Stimulated activated CD8-positive, alpha-beta memory T cell treated with anti-CD3 and anti-CD28 coated beads, Interleukin-2, amount 100 ng/mL, for 1 hour (primary cell): ENCODE measurements at places on chromosomes 4 and X.

DNA sequence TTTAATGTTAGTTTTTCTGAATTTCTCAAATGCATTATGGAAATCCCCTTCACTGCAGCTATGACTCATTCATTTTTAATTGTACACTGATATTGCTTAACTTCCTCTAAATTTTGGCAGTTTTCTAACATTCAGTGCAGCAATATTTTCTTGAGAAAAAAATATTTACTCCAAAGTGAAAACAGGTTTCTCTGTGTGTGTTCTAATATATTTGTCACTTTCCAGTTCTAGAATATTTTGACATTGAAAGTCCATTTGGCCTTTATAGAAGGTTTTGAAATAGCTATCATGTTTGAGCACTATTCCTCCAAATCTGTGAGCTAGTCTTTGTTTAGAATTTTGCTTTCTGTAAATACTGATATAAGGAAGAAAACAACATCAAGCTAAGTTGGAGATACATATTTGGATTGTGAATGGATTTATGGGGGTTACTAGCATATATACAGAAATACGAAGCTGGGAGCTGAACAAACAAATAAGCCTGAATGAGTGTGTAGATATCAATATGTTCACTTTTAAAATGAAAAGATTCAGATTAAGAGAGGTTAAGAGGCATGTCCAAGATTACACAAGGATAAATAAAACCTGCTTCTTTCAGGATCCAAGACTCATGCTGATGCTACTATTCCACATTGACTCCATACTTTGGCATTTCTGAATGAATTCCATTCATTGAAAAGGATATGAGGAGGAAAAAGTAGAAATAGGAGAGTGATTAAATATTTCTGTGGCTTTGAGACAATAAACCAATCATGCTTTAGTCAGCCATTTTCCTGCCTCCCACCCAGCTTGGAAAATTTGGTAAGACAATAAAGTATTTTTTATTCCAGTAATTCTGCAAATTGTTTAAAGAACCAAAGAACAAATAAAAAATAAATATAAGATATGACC lies 57.3 kb upstream of the SLIT2 start:
- no peak for DNase-seq

- DNase-seq, result no peak
Observed at GRCh38 chr4:101102114-101102742, 245.1 kb downstream of the PPP3CA start.

GRCh38 chr4:132513491-132513890 lies 635.6 kb upstream of the PCDH10 start:
- DNase-seq, result no peak

DNA sequence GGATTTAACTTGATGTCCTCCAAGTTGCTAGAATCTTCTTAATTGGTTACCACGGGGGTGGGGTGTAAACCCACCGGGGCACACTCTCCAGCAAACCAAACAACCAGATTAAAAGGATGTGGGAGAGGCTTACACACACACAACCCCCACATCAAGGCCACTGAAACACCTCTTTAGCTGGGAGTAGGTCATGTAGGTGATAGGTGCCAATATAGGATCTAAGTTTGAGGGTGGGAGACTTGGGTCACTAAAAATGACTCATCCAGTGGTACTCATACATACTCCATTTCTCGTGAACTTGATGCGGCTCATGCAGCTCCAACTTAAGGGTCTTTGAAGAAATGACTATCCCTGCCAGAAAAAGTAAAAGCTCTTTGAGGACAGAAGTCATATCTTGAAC lies 20.5 kb upstream of the CD40LG start:
- DNase-seq, result no peak

GRCh38 chr4:177948853-177949252 lies 506.6 kb upstream of the AGA start:
- DNase-seq, result no peak
